Endothelial cell of umbilical vein (primary cell): ENCODE measurements at places on chromosomes 4 and X. TPM values are rescaled to one million over a fixed set of nuclear protein-coding genes. Genes with fewer than 3 reads are reported as not detected.

CT55 gene
- not detected in 2 replicates for polyA plus RNA-seq

RAI2 gene
- 0.19 and 0.27 TPM in 2 replicates for polyA plus RNA-seq

PDE6B gene
- 0.77 and 0.78 TPM in 2 replicates for polyA plus RNA-seq

ANXA10 gene
- polyA plus RNA-seq = not detected in 2 replicates

FRMD7 gene
- polyA plus RNA-seq = not detected in 2 replicates

PHOX2B gene
- not detected in 2 replicates for polyA plus RNA-seq

SUPT20HL1 gene
- polyA plus RNA-seq = not detected in 2 replicates

CXCL1 gene
- 26.7 and 36.0 TPM in 2 replicates for polyA plus RNA-seq

GPC4 gene
- polyA plus RNA-seq = not detected in 2 replicates

PPAT gene
- 3.4 and 4.3 TPM in 2 replicates for polyA plus RNA-seq

FBXO8 gene
- 8.8 and 9.9 TPM in 2 replicates for polyA plus RNA-seq

PRKG2 gene
- not detected in 2 replicates for polyA plus RNA-seq

RRH gene
- 0.11 TPM in 2 replicates for polyA plus RNA-seq

ZNF275 gene
- polyA plus RNA-seq = 9.7 and 10.3 TPM in 2 replicates

ZMAT1 gene
- 1.8 and 2.4 TPM in 2 replicates for polyA plus RNA-seq

USP51 gene
- polyA plus RNA-seq = 0.86 and 0.94 TPM in 2 replicates

PPP3CA gene
- 6.6 and 7.0 TPM in 2 replicates for polyA plus RNA-seq

ASB5 gene
- polyA plus RNA-seq = not detected in 2 replicates

PNMA5 gene
- polyA plus RNA-seq = not detected in 2 replicates

SSX4 gene
- polyA plus RNA-seq = not detected in 2 replicates

MMRN1 gene
- 93.9 and 143 TPM in 2 replicates for polyA plus RNA-seq

NFKB1 gene
- polyA plus RNA-seq = 18.2 and 21.3 TPM in 2 replicates

CXCL9 gene
- not detected in 2 replicates for polyA plus RNA-seq

GPRASP2 gene
- 3.7 and 4.9 TPM in 2 replicates for polyA plus RNA-seq

FOXR2 gene
- polyA plus RNA-seq = not detected in 2 replicates

VCX3B gene
- not detected in 2 replicates for polyA plus RNA-seq

ZNF330 gene
- 13.9 and 15.5 TPM in 2 replicates for polyA plus RNA-seq

POLN gene
- polyA plus RNA-seq = 1.3 TPM in 2 replicates

EREG gene
- polyA plus RNA-seq = not detected in 2 replicates

GABRG1 gene
- polyA plus RNA-seq = not detected in 2 replicates

DGKK gene
- polyA plus RNA-seq = not detected in 2 replicates

HELT gene
- polyA plus RNA-seq = not detected in 2 replicates

KDR gene
- polyA plus RNA-seq = 65.8 and 80.5 TPM in 2 replicates

PABPC1L2B gene
- polyA plus RNA-seq = not detected in 2 replicates

NWD2 gene
- not detected in 2 replicates for polyA plus RNA-seq

NPFFR2 gene
- polyA plus RNA-seq = 0.06 and 0.13 TPM in 2 replicates

IL21 gene
- not detected in 2 replicates for polyA plus RNA-seq

HMGB2 gene
- polyA plus RNA-seq = 25.5 and 45.9 TPM in 2 replicates

GUCY1B1 gene
- 1.7 and 1.9 TPM in 2 replicates for polyA plus RNA-seq

ARHGAP24 gene
- 47.4 and 52.1 TPM in 2 replicates for polyA plus RNA-seq

SPIN3 gene
- 2.3 and 3.0 TPM in 2 replicates for polyA plus RNA-seq

GAB1 gene
- polyA plus RNA-seq = 8.3 and 9.3 TPM in 2 replicates

GABRE gene
- polyA plus RNA-seq = 29.8 and 33.4 TPM in 2 replicates

TMEM271 gene
- not detected in 2 replicates for polyA plus RNA-seq

IDH3G gene
- polyA plus RNA-seq = 116 and 128 TPM in 2 replicates

CT45A10 gene
- polyA plus RNA-seq = not detected in 2 replicates

OPRPN gene
- polyA plus RNA-seq = not detected in 2 replicates

NAP1L2 gene
- polyA plus RNA-seq = 0.13 and 0.23 TPM in 2 replicates

TMEM156 gene
- polyA plus RNA-seq = 0.33 and 0.39 TPM in 2 replicates

CFI gene
- 6.5 and 10.0 TPM in 2 replicates for polyA plus RNA-seq

ADGRG2 gene
- not detected in 2 replicates for polyA plus RNA-seq

NEXMIF gene
- polyA plus RNA-seq = not detected in 2 replicates

PTPN13 gene
- polyA plus RNA-seq = 0.62 and 0.69 TPM in 2 replicates

TSPAN7 gene
- polyA plus RNA-seq = 2.7 and 3.2 TPM in 2 replicates
